Activated naive CD4-positive, alpha-beta T cell treated with anti-CD3 and anti-CD28 coated beads for 36 hours (primary cell): ENCODE measurements at places on chromosomes 5 and 9.

GRCh38 chr5:109917966-109918365 lies 228.2 kb downstream of the MAN2A1 start:
- DNase-seq: no peak

- DNase-seq: no peak
Observed at GRCh38 chr9:4750023-4750673, 9.1 kb upstream of the AK3 start.

- no peak for DNase-seq
Observed at GRCh38 chr9:15386465-15386864, 36.2 kb upstream of the SNAPC3 start.

GRCh38 chr9:133785753-133786370 lies 47.7 kb upstream of the SARDH start:
- DNase-seq: no peak

DNA sequence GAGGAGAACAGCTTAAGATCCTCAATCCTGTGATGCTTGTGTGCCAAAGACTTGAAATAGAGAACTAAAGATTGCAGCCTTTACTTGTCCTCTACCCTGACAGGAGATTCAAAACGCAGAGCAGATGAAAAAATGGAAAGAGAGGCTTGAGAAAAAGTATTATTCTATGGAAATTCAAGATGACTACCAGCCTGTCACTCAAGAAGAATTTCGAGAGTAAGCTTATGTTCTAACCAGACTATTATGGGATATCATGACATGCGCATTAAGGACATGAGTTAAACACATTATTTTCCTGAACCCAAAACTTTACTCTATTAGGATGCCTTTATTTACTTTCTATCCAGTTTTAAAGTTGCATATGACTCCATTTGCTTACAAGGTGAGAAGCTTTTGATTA lies 46.4 kb downstream of the PKD2L2 start:
- DNase-seq: no peak

DNA sequence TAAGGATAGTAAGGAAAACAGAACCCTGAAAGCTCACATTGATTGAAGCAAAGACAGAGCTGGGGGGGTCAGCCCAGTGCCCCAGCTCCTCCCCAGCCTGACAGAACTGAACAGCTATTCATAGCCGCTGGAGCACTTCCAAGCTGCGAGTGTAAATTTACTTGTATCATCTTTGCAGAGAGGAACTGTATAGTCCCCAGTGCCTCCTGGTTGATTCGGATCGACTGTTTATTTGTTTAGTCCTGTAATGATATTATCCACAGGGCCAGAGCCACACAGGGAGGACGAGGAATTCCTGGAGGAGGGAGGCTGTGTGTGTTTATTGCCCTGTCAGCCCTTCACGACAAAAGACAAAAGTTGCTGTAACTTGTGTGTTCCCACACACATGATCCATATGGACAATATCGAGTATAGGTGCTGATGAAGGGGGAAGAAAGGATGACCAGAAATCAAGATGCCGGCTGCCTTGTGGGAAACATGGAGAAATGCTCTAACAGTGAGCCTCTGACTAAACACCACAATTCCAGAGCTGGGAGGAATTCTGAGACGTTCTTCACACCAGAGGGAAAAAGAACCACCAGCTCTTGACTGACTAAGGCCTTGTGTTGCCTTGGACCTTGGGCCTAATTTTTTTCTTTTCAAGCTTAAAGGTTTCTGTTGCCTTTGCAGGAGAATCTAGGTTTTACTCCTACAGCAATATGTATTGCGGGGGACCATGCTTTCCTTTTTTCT lies 31.1 kb downstream of the FOXD1 start:
- no peak for DNase-seq

GRCh38 chr5:110371725-110372041 lies 354.8 kb downstream of the TMEM232 start:
- no peak for DNase-seq

- DNase-seq: no peak
Observed at GRCh38 chr5:523441-524222, 617 bp downstream of the SLC9A3 start.

GRCh38 chr5:144179226-144179625 lies 8.6 kb downstream of the KCTD16 start:
- no peak for DNase-seq

- no peak for DNase-seq
Observed at GRCh38 chr5:162324328-162324727, 256.8 kb downstream of the GABRG2 start.

DNA sequence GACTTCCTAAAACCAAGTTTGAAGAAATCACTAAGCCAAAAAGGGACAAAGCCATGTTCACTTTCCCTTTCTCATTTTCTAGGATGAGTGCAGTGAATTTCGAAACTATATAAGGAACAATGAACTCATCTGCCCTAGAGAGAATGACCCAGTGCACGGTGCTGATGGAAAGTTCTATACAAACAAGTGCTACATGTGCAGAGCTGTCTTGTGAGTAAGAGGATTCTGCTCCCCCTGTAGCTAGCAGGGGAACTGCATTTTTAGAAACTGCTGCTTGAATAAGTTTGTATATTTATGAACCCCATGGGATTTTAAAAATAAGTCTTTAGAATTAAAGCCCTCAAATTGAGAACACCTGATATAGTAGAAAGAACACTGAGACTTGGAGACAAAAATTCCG lies 42.7 kb upstream of the SPINK14 start:
- DNase-seq: no peak

GRCh38 chr5:126385524-126386502 lies 37.4 kb upstream of the GRAMD2B start:
- no peak for DNase-seq

DNA sequence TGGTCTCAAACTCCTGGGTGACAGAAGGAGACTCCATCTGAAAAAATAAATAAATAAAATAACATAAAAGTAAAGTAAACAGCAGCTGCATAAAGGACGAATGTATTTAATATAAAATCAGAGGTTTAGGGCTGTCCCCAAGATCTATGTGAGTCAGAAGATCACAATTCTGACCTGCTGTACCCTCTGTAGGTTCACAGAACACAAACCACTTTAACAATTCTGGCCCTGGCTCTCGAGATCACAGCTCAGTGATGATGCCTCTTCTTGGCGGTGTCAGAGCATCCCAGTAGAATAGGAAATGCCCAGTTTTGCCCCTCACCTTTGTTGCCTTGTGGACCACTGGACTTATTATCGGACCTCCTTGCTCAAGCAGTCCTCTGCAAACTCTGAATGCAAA lies 380.9 kb downstream of the TLE1 start:
- no peak for DNase-seq

DNA sequence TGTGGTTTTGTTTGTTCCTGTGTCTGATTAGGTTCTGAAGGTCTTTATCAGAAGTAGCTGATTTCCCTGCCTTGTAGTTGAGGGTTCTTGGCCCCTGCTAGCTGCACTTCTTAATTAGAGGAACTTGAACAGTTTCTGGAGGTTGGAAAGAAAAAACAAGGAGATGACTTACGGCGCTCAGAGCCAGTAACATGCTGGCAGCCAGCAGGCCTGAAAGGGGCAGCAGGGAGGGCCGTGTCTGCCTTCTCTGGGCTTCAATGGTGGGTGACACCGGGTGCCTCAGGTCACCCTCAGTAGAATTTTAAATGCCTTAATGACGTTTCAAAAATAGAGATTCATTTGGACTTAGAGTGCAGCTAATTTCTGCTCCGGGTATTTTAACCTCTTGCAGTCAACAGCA lies 15.8 kb downstream of the UBE2QL1 start:
- DNase-seq: no peak

- no peak for DNase-seq
Observed at GRCh38 chr5:136679233-136679632, 313.9 kb upstream of the TRPC7 start.

DNA sequence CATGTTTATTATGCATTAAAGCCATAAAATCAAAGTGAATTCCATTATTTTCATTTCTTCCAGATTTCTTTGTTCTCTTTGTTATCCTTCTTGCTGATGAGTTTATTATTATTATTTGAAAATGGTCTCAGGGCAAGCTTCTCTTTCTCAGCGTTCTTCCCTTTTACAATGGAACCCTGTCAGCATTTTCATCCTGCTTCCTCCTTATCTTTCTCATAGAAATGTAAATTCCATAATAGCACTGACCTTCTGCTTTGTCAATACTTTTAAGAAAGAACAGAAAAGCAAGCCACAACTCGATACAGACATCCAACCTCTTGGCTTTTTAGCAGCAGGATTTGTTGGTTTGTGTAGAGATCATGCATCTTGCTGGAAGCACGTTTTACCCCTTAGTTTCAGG lies 114.0 kb upstream of the BASP1 start:
- no peak for DNase-seq

- DNase-seq: no peak
Observed at GRCh38 chr5:104184264-104184663, 621.7 kb upstream of the NUDT12 start.

DNA sequence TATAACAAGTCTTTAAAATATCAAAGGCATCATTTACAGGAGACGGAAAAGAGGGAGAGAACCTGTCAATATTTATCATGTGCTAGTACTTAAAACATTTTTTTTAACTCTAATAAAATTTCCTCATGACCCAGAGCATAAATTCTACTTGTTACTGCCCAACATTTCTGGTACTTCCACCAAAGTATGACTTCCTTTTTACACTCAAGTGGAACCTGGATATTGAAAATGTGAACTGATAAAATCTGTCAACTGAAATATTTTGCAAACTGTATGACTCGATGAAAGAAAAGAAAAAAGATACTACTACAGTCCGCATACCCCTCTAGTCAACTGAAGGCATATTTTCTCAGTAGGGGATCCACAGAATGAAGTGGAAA lies 37.1 kb downstream of the FAM13B start:
- no peak for DNase-seq

- DNase-seq: no peak
Observed at GRCh38 chr5:109309326-109310063, 100.3 kb downstream of the PJA2 start.

GRCh38 chr9:94655739-94656138 lies 16.4 kb upstream of the FBP1 start:
- DNase-seq: peak; percentile 27

GRCh38 chr9:137956688-137957385 lies 79.3 kb downstream of the CACNA1B start:
- peak; percentile 1 for DNase-seq

DNA sequence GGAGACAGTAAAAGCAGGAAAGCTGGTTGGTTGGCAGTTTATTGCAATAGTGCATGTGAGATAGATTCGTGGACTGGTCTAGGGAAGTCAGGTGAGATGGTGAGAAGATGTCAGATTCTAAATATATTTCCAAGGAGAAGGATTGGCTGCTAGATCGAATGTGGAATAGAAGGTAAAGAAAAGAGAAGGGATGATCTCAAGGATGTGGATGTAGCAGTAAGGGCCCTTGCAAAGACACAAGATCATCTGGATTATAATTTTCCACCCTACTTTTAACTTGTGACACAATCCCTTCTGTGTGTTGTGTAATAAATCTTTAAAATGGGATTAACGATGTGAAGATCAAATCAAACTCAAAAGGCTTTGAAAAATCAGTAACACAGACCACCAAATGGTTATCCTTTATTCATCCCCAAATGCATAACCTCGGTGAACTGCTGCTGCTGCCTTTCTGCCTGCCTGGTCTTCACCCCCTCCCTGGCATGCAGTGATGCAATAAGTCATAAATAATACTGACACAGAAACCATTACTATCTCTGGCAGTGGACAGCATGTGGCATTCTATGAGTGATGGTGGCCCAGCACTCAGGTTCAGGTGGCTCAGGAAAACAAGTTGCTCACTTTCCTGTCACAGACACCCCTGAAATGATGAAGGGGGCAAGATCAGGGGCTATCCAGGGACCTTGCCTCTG lies 178.4 kb downstream of the FAM114A2 start:
- no peak for DNase-seq

GRCh38 chr5:153399595-153399994 lies 90.9 kb upstream of the GRIA1 start:
- no peak for DNase-seq

DNA sequence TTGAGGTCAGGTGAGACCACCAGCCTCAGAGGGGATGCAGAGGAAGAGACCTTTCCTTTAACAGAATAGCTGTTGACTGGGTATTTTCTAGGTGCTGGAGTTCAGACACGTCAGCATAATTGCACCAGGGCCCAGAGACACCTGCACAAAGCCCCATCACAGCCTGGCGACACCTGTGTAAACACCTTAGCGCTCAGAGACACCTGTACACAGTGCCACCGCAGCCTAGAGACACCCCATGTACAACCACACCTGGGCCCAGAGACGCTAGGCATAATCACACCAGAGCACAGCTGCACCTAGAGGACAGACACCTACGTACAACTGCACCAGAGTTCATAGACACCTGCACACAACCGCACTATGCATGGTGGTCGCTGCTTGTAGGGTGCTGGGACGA lies 1.0 kb downstream of the TRIP13 start:
- no peak for DNase-seq

DNA sequence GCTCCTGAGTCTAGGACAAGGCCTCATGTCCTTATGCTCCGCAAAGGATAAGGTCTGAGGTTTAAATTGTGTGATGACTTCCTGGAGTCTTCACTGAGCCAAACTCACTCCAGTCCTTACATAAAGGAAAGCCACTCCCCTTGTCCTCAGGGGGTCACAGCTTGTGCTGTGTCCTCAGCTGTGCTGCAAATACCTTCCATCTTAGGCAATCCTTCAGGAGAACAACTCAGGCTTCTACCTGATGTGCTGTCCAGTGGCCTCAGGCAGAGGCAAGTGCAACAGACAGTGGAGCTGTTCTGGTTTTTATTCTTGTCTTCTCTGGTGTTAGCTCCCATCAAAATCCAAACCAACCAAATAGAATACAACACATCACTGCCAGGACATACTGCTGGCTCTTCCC lies 151.5 kb downstream of the TAF11L14 start:
- DNase-seq: no peak

DNA sequence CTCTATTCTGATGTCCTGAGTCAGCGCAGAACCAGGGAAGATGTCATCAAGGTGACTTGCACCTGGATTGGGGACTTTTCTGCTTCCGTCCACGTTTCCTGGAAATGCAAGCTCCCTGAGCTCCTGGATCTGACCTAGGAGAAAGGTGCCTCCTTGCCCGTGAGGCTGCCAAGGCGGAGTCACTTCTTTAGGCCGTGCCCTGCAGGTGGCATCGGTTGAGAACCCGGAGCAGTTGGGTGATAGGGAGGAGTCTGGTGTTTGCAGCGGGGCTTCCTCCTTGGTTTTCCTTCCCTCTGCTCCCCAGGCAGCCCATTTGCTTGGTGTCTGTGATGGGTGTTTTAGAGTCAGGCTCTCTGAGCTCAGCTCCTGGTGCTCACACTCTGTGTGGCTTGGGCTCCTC lies 15.2 kb downstream of the NANS start:
- no peak for DNase-seq

- DNase-seq: no peak
Observed at GRCh38 chr9:78453450-78453849, 156.5 kb downstream of the PSAT1 start.

DNA sequence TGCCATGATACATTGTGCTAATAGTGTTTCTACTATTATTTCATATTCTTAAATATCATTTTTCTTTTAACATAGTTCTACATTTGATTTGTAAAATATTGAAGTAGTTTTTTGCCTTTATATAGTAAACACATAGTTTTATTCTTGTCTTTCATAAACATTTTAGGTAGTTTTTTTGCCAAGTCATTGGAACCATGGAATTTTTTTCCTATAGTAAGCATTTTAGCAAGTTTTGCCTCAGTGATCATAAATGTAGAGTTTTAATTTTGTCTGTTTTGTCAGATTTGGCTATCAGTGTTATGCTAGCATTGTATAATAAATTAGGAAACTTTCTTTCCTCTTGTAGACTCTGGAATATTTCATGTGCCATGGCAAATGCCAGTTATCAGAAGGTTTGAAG lies 137.1 kb upstream of the LPAR1 start:
- DNase-seq: no peak

GRCh38 chr9:16664211-16664610 lies 206.3 kb downstream of the BNC2 start:
- DNase-seq: no peak
